ENCODE measurements at places on chromosomes 6 and 20.

GRCh38 chr6:122033564-122034181, 365.8 kb upstream of the HSF2 start:
- DNase-seq: peak; percentile 50

GRCh38 chr6:93036835-93037234, 382.5 kb downstream of the EPHA7 start:
- peak; percentile 26 for DNase-seq

DNA sequence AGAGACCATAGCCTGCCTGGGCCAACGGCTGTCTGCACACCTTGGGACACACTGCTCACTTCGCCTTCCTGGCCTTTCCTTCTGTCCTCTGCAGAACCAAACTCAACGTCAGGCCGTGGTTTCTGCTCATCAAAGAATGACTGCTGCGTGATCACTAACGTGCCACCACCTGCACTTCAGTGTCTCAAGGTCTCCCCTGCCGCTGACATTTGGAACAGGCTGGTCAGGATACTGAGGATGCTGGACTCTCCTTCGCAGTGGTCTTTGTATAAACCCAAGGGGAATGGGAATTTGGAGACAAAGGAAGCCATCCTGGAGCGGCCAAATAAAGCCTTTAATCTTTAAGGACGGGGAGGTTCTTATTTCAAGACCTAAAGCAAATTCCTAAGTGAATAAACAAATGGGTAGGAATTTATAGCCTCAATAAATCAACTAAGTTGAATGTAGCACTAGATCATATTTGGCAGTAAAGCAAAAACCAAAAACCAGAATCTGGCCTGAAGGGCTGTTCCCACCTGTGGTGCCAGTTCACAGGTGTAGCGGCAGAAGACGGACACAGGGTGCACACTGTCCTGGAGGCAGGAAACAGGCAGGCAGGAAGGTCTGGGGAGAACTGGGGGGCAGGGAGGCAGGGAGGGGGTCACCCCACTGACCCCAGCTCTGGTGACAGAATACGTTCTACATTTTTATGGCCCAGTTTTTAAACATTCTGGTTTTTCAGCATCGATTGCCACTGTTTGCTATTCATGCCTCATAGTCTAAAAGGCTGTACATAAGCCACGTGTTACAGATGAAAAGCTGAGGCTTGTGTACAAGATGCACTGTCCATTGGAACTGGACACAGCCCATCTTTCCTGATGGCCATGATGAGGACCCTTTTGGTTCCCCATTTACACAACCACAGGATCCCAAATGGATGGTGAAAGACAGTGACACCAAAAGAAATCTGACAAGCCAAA, 36.6 kb downstream of the ABHD12 start:
- DNase-seq: no peak

DNA sequence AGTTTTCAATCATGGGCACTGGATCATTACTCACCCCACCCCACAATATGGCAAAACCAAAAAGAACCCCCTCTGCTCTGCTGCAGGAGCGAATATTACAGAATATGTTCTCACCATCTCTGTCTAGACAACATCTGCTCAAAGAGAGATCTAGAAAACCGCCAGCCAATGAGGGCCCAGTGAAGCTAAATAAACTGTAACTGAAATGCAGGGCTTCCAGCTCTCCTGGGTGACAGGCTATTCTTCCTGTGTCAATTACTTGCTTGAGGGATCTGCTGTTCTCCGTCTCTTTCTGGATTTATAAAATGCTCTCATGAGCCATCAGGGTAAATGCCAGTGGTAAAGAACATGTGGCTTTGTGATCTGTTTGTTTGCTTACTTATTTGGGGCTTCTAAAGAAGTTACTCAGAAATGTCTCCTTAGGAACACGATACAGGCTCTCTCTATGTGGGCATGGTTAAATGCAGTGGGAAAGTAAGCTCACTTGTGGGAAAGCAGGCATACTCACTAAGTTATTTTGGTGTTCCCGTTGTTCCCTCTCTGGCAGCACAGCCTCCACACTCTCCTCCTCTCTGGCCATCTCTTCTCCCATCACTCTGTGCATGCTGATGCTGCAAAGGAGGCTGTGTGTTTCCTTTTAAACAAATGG, 44.8 kb downstream of the TTI1 start:
- DNase-seq: no peak

DNA sequence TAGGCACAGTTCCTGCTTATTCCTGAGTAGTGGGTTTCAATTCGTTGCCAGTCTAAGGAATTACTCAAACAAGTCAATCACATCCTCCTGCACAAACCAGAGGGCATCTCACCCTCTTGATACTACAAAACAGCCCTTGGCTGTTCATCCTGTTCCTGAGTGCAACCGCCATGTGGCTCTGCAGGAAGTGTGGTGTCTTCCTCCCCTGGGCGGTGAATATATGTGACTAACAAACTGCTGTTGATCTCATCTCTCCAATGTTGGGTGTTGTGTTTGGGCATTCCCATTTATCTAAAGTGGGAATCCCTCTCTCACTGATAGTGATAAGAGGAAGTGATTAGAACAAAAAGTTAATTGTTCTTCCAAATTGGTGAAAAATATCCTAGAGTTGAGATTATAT, 163.0 kb downstream of the TBX18 start:
- DNase-seq: no peak

DNA sequence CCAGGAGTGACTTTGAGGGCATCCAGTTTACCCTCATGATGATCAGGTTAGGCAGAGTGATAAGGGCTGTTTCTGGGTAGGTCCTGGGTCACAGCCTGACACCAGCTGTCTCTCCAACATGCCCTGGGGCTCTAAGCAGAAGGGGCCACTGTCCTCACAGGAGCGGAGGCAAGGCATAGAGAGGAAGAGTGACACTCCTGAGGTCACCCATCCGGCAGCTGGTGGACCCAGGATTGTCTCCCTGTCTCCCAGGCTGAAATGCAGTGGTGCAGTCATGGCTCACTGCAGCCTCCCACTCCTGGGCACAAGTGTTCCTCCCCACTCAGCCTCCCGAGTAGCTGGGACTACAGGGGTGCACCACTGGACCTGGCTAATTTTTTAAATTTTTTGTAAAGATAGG, 12.0 kb downstream of the DLGAP4 start:
- no peak for DNase-seq

- peak; percentile 22 for DNase-seq
Measured at GRCh38 chr6:795046-795685, 102.2 kb upstream of the EXOC2 start.

GRCh38 chr20:10415013-10415650, 18.9 kb downstream of the MKKS start:
- DNase-seq: no peak

DNA sequence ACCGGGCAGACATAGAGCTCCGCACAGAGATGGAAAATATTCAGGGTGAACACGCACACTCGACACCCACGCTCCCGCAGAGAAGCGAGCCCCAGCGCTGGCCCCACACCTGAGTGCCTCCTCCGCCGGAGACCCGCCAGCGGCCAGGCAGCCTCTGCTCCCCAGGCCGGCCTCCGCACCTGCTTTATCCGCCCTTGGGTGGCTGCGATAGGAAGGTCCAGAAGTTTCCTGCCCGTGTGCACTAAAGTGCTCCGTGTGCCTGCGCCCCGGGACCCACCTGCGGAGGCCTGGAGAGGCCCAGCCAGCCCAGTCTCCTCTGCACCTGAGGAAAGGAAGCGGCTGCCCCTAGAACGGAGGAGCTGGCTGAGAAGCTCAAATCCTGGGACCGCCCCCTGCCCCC, 10.8 kb upstream of the FOXC1 start:
- DNase-seq: no peak

- DNase-seq: no peak
Measured at GRCh38 chr6:128380891-128381290, 139.5 kb downstream of the PTPRK start.

DNA sequence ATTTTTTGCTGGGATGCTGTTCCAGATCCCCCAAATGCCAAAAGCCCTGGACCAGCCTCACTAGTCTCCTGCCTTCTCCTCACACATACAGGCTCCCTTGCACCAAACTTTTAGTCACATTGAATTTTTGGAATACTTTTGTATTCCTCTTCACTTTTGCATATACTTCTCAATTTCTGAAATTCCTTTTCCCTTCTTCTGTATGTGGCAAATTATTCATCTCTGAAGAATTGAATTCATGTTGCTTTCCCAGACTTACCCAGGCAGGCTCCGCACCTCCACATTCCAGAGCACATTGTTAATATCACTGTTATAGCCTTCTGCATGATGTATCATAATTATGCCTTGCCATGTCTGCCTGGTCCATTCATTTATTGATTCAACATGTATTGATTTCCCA, 255.3 kb upstream of the POU3F2 start:
- DNase-seq: no peak

- DNase-seq: no peak
Measured at GRCh38 chr6:170370416-170370815, 63.9 kb downstream of the FAM120B start.

- DNase-seq: no peak
Measured at GRCh38 chr6:12608016-12608860, 108.3 kb upstream of the PHACTR1 start.

DNA sequence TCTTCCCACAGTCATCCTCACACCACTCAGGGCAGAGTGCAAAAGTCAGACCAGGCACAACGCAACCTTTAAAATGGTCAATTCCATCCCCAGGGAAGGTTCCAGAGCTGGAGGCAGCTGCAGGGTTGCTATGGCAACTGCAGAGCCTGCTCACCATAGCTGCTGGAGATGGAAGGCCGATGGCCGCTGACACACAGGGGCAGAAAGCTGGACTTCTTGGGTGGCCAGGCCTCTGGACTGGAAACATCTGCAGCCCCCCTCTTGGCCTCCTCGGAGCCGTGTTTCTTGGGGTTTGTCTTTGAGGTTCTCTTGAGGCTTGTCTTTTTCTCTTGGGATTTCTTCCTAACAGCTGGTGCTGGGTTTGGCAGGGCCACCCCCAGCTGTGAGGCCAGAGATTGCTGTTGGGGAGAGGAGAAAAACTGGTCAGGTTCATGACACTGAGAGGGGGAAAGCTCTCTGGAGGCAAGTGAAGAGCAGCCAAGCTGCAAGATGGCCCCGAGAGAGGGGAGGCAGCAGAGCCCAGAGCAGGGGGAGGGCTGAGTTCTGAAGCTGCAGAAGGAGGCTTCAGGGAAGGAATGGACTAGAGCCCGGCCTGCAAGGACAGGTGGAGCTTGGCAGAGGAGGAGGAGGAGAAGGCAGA, 10.2 kb downstream of the BNIP5 start:
- DNase-seq: no peak

GRCh38 chr20:9447182-9447581, 67.2 kb upstream of the LAMP5 start:
- DNase-seq: no peak

- no peak for DNase-seq
Measured at GRCh38 chr6:38284802-38285394, 354.8 kb downstream of the BTBD9 start.

GRCh38 chr6:135168766-135169165, 12.3 kb upstream of the MYB start:
- DNase-seq: no peak

- DNase-seq: no peak
Measured at GRCh38 chr6:135331002-135331401, 149.9 kb downstream of the MYB start.

DNA sequence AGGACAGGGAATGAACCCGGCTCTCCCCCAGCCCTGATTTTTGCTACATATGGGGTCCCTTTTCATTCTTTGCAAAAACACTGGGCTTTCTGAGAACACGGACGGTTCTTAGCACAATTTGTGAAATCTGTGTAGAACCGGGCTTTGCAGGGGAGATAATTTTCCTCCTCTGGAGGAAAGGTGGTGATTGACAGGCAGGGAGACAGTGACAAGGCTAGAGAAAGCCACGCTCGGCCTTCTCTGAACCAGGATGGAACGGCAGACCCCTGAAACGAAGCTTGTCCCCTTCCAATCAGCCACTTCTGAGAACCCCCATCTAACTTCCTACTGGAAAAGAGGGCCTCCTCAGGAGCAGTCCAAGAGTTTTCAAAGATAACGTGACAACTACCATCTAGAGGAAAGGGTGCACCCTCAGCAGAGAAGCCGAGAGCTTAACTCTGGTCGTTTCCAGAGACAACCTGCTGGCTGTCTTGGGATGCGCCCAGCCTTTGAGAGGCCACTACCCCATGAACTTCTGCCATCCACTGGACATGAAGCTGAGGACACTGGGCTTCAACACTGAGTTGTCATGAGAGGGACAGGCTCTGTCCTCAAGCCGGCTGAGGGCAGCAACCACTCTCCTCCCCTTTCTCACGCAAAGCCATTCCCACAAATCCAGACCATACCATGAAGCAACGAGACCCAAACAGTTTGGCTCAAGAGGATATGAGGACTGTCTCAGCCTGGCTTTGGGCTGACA, 28.8 kb upstream of the ZBP1 start:
- no peak for DNase-seq

DNA sequence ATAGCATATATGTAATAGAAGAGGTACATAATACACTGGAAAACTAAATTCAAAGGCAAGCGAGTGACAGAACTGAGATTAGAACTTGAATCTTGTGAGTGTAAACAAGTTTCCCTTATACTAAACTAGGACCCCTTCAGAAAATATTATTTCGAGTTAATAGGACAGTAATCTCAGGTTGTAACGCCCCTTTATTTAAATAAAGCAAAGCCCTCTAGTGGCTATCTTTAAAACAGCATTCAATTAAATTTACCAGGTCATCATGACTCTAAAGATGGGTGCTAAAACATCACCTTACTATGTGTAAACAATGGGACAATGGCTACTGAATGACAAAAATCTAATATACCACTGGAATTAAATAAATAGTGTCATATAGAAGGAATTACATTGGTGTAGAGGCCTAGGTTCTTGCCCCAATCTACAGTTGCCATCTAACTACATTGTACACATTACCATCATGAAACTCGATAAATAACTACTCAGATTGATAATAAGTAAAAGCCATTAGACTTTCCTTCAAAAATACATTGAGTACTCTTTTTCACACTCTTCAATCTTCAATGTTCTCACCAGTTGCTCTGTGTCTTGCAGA, 255.4 kb upstream of the IRAK1BP1 start:
- no peak for DNase-seq

- no peak for DNase-seq
Measured at GRCh38 chr6:117034971-117035370, 157.9 kb downstream of the RFX6 start.
